ENCODE measurements at places on chromosomes 2 and 18.

DNA sequence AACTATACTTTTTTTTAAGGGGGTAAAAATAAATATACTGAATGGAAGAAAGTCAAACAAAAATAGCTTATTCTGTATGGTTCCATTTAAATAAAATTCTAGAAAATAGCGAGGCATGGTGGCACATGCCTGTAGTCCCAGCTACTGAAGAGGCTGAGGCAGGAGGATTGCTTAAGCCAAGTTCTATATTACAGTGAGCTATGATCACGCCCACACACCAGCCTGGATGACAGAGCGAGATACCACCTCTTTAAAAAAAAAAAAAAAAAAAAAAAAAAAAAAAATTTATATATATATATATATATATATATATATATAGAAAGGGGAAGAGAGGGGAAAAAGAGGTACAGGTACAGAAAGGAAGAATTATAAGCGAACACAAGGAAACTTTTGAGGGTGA is 77.7 kb downstream of the MEMO1 start:
- no peak for DNase-seq

GRCh38 chr2:108980076-108980475 is 8.9 kb downstream of the EDAR start:
- DNase-seq: no peak

GRCh38 chr2:74391209-74391579 is 11.1 kb upstream of the DCTN1 start:
- no peak for DNase-seq

- no peak for DNase-seq
These were observed 136.5 kb downstream of the ZNF236 start for GRCh38 chr18:76958692-76959341.

DNA sequence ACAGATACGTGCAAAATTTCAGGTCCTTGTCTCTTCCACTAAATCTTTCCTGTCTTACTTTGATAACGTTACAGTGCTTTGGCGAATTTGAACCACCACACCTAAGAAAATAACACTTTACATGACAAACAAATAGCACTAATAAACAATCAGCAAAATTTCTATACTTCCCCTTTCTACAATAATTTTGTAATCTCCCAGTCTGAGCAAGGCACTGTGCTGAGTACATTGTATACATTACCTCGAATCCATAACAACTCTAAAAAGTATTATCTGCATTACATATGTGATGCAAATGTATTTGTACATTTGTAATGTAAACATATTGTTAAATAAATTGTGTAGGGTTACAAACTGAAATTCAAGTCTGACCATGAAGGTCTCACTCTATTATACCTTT is 49.9 kb downstream of the RTN4 start:
- DNase-seq: no peak

GRCh38 chr2:86747711-86748639 is 27.9 kb downstream of the RMND5A start:
- DNase-seq: no peak

- DNase-seq: no peak
These were observed 407.9 kb downstream of the CPS1 start for GRCh38 chr2:210964141-210964764.

DNA sequence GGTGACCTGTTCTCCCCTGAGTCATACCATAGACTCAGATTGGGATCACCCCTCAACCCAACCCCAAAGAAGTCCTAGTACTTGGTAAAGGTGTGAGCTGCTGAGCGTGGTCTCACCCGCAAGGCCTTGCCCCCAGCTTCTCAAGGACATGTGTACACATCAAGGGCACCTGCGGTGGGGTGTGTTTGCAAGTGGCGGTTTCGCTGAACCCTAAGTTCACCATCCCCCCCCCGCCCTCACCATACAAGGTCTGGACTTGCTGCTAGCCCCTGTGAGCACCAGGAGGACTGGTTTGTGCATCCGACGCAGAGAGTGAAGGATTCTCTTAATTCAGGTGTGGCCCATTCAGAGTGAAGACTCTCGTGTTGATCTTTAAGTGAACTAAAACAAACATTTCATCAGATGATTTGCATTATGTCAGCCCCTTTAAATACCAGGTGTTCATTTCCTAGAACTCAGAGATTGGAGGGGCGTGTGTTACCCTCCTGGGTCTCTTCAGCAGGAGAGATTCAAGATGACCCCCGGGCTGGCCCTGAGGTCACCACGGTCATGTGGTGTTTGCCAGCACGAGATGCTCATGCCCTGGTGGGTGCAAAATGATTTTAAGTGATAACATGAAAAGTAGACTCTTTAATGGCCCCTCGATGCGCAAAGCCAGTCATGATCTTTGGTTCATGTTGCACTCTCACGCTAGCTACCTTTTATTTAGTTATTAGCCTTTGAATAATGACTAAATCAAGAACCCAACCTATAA is 27.8 kb downstream of the MTERF4 start:
- DNase-seq: no peak

- DNase-seq: no peak
These were observed 328.7 kb downstream of the CYRIA start for GRCh38 chr2:16336916-16337315.

- no peak for DNase-seq
These were observed 446 bp upstream of the EFHD1 start for GRCh38 chr2:232632904-232633412.

- no peak for DNase-seq
These were observed 325.8 kb downstream of the CCDC178 start for GRCh38 chr18:33114749-33115148.

DNA sequence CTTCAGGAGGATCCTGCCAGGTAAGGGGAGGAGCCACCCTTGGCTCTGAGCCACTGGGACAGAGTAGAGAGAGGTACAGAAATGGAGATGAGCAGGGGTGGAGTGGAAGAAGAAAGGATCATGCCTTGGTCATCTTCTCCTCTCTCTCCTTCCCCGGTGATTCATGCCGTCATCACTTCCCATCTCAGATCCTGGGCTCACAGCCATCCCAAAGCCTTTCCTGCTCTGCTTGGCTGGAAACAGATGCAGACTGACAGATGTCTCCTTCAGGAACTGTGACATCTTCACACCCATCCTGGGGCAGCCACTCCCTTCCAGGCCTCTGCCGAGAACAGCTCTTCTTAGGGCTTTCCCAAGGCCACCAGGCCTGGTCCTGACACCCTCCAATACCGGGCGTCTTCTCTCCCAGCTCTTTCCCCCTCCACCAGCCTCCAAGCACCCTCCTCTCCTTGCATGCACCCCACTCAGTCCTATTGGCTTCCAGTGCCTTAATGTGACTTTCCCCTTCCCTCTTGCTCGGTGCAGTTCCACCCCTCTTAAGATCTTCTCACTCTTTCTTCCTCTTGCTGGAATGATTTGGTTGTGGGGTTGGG is 58.3 kb upstream of the TNP1 start:
- DNase-seq: no peak

DNA sequence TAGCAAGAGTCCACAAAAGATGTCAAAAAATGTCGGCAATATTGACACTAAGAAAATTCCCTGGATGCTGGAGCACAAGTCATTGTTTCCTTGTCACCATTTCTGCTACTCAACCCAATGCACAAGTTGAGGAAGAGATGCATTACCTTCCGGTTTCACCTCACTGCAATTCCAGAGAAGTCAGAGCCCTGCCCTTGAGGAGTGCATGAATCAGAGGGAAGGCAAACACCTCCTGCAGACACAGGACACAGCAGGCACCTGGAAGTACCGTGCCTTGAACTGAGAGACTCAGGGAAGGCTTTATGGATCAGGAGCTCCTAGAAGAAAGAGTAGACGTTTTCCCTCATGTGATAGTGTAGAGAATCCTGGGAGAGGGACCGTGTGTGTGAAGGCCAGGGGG is 62.7 kb upstream of the ARL4C start:
- DNase-seq: no peak

GRCh38 chr2:109399066-109399465 is 214.7 kb downstream of the SEPTIN10 start:
- DNase-seq: no peak

DNA sequence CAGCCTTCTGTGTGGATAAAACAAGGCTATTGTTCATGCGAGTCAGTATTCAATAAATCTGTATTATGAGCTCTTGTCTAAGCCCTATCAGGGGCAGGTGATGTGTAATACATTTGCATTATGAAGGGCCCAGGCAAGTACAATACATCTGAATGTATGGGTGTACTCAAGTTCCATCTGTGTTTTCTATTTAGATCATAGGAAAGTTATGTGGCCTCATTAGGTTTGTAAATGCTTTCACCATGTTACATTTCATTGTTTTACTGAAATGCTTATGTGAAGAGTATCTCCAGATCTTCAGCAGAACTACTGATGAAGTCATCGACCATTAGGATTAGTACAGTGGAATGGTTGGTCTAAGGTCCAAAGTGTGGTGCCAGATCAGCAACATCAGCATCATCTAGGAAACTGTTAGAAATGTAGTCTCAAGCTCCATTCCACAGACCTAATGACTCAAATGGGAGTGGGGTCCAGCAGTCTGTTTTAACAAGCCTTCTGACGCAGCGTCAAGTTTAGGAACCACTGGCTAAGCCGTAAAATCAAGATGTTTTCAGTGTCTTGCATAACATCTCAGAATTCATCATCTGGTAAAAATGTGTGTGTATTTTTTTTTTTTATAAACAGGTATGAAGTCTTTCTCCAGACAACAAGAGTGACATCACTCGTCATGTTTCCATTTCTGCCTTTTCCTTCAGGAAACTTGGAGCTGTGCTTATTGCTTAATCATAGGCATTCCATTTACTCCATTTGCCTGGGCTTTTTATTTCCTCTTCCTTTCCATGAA is 80.5 kb downstream of the LYPD6 start:
- DNase-seq: no peak

- DNase-seq: no peak
These were observed 10.2 kb downstream of the DSG4 start for GRCh38 chr18:31386741-31387140.

GRCh38 chr2:15945909-15946705 is 5.8 kb downstream of the MYCN start:
- no peak for DNase-seq

GRCh38 chr2:205758051-205758450 is 75.8 kb downstream of the NRP2 start:
- DNase-seq: no peak

DNA sequence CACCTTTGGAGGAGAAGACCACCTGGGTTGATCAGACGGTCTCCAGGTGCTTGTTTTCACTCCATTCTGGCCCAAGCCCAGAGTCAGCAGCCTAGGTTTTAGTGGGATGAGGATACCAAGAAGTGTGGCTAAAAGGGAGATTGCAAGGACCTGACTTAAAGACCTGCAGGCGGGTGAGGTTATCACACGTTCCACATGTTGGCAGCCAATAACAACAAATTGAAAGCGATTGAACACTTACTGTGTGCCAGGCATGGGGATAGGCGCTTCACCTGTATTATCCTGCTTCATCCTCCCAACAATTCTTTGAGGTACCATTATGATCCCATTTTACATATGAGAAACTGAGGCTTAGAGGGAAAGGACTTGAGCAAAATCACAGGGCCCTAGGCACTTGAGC is 5.0 kb downstream of the ARL4C start:
- no peak for DNase-seq

DNA sequence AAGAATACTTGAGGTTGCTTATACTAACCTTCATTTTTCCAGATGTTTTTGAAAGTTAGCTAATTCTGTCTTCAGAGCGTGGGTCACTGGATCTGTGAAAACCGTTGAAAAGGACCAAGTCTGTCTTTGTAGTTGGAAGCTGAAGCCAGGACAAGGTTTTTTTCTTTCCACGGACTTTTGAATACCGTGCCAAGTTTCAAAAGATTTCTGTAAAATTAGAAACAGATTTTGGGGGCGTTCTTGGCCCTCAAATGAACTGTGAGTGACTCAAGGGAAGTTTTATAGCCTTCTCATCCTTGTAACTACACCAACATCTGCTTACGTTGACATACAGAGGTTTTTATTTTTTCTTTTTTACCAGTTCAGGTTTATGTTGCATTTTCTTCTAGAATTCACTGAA is at the start of gene FAP:
TSS of gene FAP (minus strand) at position 152 of the 400 bp plus-strand sequence. CDS start at position 34, 118 bp downstream.
- no peak for DNase-seq

GRCh38 chr2:124778076-124778475 is 753.0 kb downstream of the CNTNAP5 start:
- DNase-seq: no peak

GRCh38 chr2:211867845-211868451 is 670.7 kb downstream of the ERBB4 start:
- no peak for DNase-seq

DNA sequence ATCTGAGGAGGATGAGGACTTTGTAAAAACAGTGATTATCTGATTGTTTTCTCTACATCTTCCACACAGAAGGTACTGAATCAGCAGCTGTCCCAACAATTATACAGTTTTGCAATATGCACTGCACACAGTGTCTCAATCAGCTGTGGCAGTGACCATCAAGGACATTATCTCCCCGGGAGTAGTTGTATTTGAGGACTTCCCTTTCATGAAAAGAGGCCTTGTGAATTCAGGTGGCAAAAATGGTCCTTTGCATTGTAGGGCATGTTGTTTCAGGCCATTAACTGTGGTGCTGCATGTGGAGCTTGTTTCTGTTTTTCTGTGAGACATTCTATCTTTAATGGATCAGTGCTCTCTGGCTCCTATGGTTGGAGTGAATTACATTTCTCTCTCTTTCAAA is 779.4 kb upstream of the FSHR start:
- DNase-seq: no peak

GRCh38 chr2:195575879-195576401 is 81.1 kb upstream of the SLC39A10 start:
- DNase-seq: no peak

DNA sequence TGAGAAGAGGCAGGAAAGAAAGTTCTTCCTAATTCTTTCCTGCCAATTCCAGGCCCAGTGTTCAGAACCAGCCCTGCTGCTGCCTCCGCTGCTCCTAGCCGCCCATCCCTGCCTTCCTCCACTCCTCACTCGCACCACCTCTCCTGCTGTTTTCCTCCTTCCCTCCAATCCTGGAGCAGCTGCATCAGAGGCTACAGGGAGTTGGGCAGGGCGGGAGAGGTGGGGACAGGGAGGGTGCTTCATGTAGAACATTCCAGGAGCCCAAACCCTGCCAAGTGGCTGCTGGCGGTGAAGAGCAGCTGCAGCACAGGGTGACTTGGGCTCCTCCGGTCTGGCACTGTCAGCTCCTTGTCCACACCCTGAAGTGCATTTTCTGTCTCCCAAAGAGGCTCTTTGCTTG is 176.3 kb downstream of the TNS1 start:
- no peak for DNase-seq

DNA sequence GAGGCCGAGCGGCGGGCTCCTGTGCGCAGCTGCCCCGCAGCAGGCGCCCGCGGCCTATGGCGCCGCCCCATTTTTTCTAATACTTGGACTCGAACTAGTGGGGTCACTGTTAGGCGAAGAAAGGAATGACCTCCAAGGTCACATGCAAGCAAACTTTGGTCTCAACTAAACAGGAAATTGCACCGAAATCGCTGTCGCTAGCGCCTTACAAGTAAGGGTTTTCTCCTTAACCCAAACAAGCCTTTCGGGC is 339 bp downstream of the ACAA2 start:
- DNase-seq: no peak
